ENCODE measurements at places on chromosomes 13 and 19.
A peak's percentile ranks its signal among the peaks of the same experiment; 100 is the strongest.

DNA sequence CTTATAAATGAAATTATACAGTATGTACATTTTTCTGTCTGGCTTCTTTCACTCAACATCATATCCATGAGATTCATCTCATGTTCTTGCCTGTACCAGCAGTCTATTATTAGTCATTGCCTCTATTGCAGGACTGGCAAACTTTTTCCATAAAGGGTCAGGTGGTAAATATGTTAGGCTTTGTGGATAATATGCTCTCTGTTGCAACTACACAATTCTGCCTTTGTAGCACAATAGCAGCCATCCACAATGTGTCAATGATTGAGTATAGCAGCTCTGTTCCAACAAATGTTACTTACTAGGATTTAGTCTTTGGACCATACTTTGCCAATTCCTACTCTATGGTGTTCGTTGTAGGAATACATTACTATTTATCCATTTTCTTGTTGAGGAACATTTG is 304.4 kb downstream of the DCT start:
- DNase-seq = no peak

DNA sequence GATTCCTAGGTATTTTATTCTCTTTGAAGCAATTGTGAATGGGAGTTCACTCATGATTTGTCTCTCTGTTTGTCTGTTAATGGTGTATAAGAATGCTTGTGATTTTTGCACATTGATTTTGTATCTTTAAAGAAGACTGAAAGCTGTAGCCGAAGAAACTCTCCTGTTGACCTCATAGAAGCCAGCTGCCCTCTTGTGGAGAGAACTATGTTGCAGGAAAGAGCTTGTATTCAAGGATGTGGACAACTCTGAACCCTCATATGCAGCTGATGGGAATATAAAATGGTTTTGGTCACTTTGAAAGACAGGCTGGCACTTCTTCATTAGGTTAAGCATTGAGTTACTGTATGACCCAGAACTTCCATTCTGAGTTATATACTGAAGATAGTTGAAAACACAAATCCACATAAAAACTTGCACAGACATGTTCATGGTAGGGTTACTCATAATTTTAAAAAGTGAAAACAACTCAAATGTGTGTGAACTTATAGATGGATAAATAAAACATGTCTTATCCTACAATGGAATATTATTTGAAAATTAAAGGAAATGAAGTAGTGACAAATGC is 65.8 kb upstream of the SLITRK6 start:
- DNase-seq = no peak

GRCh38 chr19:50601407-50602088 is 33.3 kb upstream of the LRRC4B start:
- no peak for DNase-seq

GRCh38 chr13:108407495-108407894 is 138.0 kb downstream of the TNFSF13B start:
- no peak for DNase-seq

GRCh38 chr13:57815600-57815999 is 184.1 kb downstream of the PCDH17 start:
- no peak for DNase-seq

DNA sequence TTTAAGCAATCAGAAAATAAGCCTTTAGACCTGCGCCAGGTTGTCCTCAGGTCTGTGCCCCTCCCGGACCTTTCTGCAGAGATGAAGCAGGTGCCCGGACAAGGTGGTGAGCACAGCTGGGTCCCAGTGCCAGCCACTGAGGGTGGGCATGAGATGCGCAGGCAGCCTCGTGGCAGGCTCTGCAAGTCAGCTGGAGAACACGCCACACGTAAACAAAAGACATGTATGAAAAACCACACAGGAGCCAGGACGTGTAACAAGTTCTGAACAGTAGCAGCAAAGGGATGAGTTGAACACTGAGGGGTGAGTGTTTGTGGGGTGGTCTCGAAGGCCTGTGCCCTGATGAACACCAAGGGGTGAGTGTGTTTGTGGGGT is 68.8 kb upstream of the MCF2L start:
- no peak for DNase-seq

DNA sequence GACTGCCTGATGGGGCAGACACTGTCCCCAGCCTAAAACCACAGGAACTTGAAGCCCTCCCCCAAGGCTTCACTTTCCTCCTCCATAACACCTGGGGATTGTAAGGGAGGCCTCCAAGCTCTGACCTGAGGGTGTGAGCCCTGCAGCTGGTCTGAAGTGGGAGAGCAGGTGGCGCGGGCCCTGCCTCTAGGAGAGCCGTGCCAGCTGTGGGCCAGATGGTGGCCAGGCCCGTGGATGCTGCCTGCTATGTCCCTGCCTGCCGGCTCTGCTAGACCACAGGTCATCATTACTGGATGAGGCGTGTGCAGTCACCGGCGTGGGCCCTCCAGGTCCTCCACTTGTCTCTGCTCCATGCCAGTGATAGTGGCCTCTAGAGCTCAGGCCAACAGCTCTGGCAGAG is 3.5 kb upstream of the KLHL26 start:
- no peak for DNase-seq

- no peak for DNase-seq
Measured at GRCh38 chr13:109730812-109731335, 55.5 kb downstream of the IRS2 start.

GRCh38 chr13:38830442-38831045 is 143.7 kb downstream of the FREM2 start:
- DNase-seq = no peak

DNA sequence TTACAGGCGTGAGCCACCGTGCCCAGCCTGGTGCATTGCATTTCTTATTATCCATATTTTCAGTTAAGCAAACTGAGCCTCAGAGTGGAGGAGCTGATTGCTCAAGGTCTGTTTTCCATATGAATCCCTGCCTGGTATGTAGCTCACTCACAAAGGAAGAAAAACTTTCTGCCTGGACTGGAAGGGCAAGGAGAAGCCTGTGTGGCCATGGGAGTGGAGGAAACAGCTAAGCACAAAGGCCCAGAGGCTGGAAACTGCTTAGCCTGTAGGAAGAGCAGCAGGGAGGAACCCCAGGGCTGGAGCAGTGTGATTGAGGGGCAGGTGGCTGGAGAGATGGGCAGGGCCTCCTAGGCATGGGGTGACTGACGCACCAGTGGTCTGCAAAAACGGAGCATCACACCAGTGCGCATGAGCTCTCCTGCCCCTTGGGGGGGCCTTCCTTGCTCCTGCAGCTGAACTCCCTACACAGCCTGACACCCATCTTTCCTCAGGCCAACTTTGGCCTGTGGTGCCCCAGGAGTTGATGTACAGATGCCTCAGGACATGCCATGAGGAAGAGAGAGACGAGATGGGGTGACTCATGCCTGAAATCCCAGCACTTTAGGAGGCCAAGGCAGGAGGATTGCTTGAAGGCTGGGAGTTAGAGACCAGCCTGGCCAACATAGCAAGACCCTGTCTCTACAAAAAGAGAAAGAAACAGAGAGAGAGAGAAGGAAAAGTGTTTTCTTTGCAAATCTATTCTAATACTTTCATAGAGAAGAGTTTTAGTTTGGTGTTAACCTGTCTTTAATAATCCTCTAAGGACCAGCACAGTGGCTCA is 2.8 kb upstream of the HNRNPM start:
- DNase-seq = no peak

- no peak for DNase-seq
Measured at GRCh38 chr19:30966486-30966885, 382.8 kb downstream of the TSHZ3 start.

GRCh38 chr13:106507560-106508274 is 27.7 kb downstream of the EFNB2 start:
- DNase-seq = no peak

DNA sequence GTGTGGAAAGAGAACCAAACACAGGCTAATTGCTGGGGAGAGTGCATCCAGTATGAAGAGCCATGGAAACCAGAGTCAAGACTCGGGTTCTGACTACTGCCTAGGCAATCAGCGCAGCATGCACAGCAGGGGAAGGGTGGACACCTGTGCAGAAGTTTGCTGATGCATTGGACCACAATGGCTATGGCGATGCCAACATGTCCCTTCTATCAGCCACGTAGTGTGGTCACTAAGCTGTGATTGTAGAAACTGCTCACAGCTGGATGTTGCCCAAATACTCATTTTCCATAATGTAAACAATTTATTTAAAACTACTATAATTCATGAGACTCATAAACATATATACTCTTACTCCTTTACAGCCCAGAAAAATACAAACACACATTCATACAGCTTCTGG is 1718.2 kb downstream of the EFNB2 start:
- no peak for DNase-seq

- DNase-seq = no peak
Measured at GRCh38 chr19:39497701-39497995, 1.1 kb upstream of the DLL3 start.

GRCh38 chr13:21546372-21546771 is 57.6 kb downstream of the MICU2 start:
- DNase-seq = no peak

DNA sequence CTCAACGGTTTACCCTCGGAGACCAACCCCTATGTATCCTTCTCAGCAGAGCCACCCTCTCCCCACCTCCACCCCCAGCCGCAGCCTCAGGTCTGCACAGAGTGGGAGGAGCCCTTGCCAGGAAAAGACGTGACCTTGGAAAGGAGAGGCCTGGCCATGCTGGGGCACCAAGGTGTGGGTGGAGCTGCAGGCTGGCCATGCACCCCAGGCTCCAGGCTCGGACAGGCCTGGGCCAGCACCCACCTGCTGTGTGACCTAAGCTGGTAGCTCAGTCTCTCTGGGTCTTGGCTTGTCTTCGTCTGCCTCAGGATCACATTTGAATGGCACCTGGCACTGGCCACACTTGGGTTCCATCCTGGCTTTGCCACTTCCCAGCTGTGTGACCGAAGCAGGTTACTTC is 29.5 kb downstream of the CCDC8 start:
- DNase-seq = no peak

GRCh38 chr13:106145070-106145469 is 390.4 kb downstream of the EFNB2 start:
- DNase-seq = no peak

- no peak for DNase-seq
Measured at GRCh38 chr13:62357887-62358645, 942.4 kb upstream of the PCDH20 start.

GRCh38 chr19:44575116-44575700 is 38.2 kb upstream of the IGSF23 start:
- no peak for DNase-seq

- no peak for DNase-seq
Measured at GRCh38 chr19:13717194-13717643, 47.1 kb upstream of the MRI1 start.

DNA sequence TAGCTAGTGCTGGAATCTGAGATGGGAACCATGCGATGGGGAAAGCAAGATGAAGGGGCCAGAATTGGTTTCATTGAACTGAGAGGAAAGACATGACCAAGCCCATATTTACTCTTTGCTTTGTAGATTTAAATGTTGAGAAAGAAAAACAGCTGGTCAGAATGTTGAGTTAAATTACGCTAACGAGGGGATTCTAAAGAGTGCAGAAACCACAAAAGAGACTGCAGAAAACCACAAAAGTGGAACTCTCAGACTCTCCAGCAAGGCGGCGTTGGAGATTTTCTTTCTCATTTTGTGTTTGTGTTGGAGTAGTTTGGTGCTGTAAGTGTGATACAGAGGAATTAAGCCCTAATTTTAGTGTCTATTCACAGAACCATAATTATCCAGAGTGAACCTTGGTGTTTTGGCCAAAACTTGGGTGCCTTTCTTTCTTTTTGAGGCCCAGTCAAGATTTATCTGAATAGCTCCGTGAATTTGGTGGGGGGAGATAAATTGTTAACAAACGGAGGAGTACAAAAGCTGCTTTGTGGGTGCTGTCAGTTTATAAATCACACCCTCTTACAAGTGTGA is 26.3 kb downstream of the SAE1 start:
- no peak for DNase-seq

GRCh38 chr19:7117248-7117647 is 47.7 kb downstream of the ZNF557 start:
- no peak for DNase-seq

GRCh38 chr19:52662631-52663030 is 24.5 kb upstream of the ZNF83 start:
- DNase-seq = no peak

DNA sequence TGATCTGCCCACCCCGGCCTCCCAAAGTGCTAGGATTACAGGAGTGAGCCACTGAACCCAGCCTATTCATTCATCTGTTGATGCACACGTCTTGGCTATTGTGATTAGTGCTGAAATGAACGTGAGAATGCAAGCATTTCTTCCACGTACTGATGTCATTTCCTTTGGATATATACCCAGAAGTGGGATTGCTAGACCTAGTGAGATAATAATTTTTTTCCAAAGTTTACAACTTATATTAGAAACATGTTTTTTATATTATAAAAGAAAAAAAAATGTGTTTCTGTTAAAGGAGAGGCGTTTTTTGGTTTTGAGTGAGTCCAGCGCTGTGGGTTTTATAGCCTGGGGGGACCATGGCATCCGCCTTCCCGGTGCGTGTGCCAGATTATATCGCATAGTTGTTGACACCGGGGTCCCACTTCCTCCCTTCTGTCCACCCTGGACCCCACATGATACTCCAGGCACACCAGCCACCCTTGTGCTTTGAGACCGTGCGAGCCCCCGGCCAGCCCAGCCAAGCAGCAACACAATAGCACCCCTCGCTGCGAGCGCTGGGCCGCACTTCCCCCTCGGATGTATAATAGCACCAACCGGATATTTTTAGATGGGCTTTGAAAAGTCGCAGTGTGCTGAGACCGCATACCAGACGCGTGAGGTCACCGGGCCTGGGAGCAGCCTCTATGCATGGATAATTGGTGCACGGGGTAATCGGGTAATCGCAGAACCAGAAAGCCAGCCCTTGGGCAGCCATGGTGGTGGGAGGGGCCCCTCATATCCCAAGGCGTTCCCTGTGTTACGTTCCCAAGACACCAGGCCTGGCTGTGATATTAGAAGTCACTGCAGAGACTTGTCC is 59.6 kb downstream of the MYO9B start:
- peak; percentile 34 for DNase-seq

DNA sequence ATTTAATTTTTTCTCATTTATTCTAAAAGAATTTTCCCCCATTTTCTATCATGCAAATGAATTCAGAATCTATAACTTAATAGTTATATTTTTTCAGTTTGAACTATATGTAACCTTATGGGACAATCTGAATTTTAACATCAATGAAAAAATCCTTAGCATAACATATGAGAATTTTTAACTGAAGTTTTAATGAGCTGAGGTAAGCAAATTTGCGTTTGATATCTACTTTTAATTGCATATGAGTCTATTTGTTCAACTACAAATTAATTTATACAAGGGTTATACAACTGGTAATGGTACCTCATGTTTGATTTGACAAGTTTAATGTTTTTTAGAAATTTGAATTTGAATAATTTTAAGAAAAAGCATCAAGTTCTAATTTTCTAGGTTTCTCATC is 384.4 kb upstream of the PCDH9 start:
- no peak for DNase-seq
